RCC 7860 (cell line): ENCODE measurements at places on chromosomes 5 and 9.
A peak's percentile ranks its signal among the peaks of the same experiment; 100 is the strongest.

- DNase-seq, result no peak
These were observed 57.8 kb upstream of the AKNA start for GRCh38 chr9:114445616-114446015.

GRCh38 chr5:156794687-156795086, 55.4 kb upstream of the PPP1R2B start:
- no peak for DNase-seq

DNA sequence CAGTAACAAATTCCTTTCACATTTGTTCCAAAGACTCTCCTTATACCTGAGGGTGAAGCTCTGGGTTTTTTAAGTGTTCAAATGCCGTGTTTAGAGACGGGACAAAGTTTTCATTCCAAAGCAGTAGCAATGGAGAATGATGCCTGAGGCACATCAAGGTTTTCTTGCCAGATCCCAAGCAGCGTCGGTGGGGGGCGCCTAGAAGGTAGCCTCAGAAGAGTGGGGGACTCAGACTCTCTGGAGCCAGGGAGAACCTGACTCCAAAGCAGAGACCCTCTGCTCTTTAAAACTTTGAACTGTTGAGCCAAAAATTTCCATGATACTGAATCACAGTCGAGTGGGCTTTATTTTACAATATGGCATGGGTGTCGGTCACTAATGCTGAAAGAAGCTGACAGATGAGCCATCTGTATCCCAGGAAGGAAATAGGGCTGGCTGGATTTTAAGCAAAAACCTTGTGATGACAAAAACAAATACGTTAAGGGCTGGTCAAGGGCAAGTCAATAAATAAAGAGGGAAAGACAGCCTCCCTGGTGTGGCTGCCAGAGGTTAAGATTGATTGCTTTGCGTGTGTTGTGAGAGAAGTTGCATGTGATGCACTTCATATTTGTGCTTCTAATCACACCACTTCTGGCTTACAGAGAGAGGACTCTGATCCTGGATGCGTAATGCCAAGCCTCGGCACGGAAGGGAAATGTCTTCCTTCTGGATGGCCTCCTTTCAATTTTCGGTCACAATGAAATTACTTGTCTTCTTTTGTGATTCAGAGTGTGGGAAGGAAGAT, 161.1 kb upstream of the EFNA5 start:
- DNase-seq, result no peak

GRCh38 chr5:149466457-149466972, 84.7 kb downstream of the CSNK1A1 start:
- DNase-seq, result peak; percentile 87
